NCI-H1694 treated with DMSO at 0.1 percent for 48 hours (cell line): ENCODE measurements at places on chromosomes 5 and 9.

DNA sequence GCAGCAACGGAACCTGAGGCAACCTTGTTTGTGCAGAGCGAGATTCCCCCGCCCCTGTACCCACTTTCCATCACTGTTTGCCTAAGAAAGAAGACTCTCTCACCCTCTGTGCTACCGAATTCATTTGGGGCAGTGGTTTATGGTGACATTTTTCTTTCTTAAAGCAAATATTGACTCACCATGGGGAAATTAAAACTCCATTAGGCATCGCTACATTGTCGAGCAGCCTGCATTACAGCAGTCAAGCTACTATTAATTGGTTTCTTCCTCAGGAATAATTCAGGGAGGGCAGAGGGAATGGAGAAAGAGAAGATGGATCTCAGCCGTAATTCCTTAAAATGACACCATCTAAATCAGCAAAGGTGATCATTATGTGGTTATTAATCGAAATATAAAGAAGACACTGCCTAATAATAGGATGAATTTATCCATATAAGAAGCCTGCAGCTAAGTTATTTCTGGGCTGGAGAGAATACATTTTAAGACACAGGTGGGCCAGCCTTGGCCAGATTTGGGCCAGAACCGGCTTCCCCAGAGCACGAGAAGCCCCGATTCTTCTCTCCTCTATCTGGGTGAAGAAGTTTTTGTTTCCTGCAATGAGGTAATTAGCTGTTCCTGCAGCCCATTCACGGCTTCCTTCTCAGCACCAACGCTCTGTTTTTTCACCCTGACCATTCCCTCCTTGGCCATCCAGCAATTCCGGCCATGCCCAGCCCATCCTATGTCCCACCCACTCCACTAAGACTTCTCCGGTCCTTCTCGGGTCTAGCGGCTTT is 16.8 kb downstream of the CFAP77 start:
- no peak for DNase-seq

DNA sequence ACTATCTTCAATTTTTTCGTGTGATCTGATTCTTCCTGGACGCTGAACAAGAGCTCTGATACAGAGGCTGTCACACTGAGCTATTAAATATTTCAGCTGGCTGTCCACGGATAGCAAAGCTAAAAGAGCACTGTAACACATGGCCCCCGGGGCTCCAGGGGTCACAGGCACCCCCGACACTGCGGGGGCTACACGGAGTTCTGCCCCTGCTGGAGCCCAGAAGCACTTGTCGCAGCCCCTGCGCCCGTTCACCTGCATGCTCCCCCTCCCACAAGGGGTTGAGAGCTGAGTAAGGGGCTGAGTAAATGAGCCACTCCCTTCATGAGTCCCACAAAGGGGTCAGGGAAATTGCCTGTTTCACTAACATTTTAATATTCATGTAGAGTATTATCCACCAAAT is 316.3 kb downstream of the TMEM167A start:
- DNase-seq = no peak

DNA sequence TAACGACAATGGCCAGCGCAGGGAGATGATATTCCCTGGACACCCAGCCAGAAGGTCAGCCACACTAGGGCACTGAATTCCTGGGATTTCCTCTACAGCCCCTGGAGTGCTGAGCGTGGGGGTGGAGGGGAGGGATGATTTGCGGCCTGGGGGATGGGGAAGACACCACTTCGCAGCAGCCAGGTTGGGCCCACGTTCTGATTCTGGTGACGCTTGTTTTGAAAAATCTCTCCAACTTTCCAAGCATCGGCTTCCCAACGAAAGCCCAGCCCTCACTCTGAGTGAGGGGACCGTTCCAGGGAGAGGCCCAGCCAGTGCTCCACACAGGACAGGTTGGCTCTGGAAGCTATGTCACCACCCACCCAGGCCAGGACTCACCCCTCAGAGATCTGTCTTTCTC is 5.4 kb downstream of the GFPT2 start:
- no peak for DNase-seq

DNA sequence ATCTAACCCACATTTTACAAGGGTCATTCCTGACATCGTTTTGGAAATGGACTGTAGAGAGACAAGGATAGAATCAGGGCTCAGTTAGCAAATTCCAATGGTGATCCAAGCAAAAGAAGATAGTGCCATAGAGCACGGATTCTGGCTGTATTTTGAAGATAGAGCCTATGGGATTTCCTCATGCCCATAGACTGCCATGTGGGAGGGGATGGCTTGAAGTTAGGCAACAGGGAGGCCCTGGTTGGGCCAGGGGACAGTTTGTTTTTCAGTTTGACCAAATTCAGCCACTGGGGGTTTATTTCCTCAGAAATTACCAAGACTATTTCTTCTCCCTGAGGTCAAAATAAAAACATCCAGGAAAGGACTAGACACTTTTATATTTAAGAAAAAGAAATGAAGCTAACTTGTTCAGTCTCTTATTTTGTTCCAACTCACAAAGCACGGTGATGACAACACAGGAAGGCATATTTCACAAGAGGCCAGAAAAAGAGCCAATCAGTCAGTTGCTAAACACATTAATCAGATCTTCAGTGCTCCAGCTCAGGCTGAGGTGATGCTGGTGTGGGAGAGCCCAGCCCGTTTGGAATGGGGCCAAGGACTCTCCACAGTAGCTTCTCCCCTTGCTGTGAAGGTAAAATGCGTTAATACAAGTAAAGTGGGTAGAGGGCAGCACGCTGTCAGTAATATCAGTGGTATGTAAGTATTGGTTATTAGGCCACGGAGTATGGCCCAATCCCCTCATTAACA is 4.4 kb upstream of the DCTN4 start:
- DNase-seq = no peak

- DNase-seq = no peak
Observed at GRCh38 chr5:159902444-159903121, 13.7 kb upstream of the ADRA1B start.

GRCh38 chr5:95962785-95963184 is 1.1 kb upstream of the ELL2 start:
- DNase-seq = no peak

GRCh38 chr5:14155075-14155474 is 11.9 kb downstream of the TRIO start:
- DNase-seq = no peak

- no peak for DNase-seq
Observed at GRCh38 chr5:79464278-79464677, 49.7 kb downstream of the HOMER1 start.

DNA sequence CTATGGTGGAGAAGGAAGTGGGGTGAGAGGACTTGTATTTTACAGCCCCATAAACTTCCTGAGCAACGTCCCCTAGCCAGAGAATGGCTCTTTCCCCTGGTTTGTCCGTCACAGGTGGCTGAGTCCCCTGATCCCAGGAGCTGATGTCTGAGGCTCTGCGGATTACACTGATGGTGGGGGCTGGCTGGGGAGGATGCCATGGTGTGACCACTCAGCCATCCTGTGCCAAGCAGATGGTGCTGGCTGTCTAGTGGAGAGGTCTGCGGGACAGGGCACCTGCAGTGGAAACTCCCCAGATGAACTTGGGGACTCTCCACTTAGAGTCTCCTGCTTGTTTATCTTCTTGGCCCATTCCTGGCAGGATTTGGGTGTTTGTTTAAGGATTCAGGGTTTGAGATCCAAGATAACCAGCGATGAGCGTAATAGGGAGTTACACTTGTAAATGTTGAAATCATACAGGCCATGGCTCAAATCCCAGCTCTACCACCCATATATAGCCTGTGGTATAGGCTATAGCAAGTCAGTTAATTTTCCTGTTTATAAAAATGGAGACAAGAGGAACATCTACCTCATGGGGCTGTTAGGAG is 4.7 kb upstream of the PTGS1 start:
- no peak for DNase-seq

DNA sequence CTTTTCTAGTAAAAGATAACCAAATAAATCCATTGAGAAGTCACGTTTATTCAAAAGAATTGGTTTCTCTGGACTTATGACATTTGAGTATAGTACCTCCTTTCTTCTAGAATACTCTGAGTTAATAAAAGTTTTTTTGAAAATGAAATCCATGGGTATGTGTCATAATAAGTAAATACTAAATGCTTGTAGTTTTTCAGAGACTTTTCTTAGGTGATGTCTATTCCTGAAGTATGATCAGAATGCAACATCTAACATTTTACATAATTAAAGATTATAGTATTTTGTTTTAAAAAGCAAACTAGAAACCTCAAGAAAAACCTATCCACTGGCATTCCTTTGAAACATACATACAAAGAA is 63.2 kb downstream of the NFIB start:
- no peak for DNase-seq

DNA sequence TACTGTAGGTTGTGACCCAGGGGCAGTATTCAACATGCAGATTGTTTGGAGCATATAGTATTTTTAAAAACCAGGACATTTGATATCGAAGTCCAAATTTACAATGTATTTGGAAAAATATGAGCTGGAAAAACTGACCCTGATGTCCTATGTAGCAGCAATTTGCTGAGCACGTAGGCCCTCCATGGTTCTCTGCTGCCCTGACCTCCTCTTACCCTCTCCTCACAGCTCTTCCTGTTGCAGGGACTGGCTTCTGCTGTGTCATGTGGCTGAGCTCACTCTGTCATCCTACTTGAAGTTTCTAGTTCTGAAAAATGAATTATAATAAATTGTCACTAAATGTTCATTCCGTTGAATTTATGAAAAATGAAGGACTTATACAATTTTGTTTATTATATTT is 4.1 kb upstream of the ASPN start:
- no peak for DNase-seq

DNA sequence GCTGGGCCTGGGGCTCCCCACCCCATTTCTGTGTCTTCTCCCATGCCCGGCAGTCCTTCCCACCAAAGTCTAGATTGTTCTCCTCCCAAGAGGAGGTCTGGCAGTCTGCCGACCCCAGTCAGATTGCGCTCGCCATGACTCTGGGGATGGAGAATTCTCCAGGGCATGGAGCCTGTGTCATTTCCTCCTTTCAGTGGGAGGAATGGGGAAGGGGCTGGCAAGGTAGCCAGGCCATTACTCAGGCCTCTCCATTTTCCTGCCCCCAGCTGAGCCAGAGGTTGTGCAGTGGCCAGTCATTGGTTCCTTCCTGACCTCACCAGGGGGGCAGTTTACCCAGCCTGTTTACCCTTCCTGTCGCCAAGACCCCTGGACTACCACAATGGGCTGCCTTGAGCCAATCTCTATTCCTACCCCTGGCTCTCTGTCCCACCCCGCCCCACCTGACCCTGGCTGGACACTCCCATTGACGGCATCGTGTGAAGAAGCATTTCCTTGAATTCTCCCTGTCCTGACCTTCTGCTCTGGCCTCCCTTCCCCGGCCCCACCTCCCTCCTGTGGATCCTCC is 628 bp downstream of the SYNPO start:
- DNase-seq = no peak
